NCI-H69 (cell line): ENCODE measurements at places on chromosomes 6 and 20.

DNA sequence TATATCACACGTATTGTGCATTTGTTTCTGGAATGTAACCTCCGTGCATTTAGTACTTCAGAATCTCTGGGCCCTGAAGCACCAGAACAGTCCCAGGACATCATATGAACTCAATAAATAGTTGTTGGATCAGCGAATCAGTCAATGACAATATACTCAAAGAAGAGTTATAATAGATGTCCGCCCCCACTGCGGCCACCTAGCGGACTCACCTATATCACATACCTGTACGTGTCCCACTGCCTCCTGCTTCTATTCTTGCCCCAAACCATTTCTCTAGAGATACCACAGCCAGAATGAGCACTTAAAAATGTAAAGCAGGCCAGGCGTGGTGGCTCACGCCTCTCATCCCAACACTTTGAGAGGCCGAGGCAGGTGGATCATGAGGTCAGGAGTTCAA is 73.9 kb downstream of the DCDC2 start:
- no peak for DNase-seq

DNA sequence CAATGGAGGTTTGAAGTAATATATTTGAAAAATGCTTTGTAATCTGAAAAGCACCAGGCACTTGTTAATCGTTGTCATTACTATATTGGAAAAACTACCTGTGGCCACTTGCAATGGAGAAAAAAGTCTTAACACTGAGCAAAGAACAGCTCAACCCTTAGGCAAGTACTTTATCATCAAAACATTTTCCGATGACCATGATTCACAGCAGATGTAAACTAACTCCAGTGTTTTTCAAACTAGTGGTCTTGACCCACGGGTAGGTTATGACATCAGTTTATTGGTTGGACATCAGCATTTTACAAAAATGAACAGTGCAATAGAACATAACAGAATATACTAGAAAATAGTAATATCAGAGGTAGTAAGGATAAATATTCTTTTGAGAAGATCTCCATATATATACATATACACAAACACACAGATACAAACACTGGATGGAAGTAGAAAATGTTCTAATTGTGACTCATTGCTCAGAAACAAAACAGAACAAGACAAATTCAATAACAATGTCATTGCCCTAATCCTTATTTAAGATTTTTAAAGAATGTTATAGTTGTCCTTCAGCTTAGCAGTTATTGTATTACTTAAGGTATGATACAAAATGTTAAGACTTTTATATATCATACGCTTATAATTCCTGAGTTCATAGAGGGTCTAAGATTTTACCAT is 123.0 kb downstream of the PLCB1 start:
- DNase-seq, result no peak

GRCh38 chr20:23514848-23515247 is 23.9 kb downstream of the CST8 start:
- DNase-seq, result no peak

GRCh38 chr6:20325641-20326421 is 75.8 kb upstream of the E2F3 start:
- DNase-seq, result no peak
